ENCODE measurements at places on chromosomes 5 and 9. TPM values are rescaled to one million over a fixed set of nuclear protein-coding genes. Genes with fewer than 3 reads are reported as not detected.

The ZNF608 gene
- polyA plus RNA-seq = 3.3 TPM

The ECM2 gene
- 4.4 TPM for polyA plus RNA-seq

The C7 gene
- 69.5 TPM for polyA plus RNA-seq

The ADAM19 gene
- polyA plus RNA-seq = 29.2 TPM

The PCDHGA2 gene
- 3.6 TPM for polyA plus RNA-seq

The ZBTB6 gene
- polyA plus RNA-seq = 4.6 TPM

The EGFLAM gene
- 4.7 TPM for polyA plus RNA-seq

The SLC34A3 gene
- not detected for polyA plus RNA-seq

The PLK2 gene
- polyA plus RNA-seq = 26.0 TPM
